ENCODE measurements at places on chromosomes 1 and 21.

- no peak for DNase-seq
These were observed 146.4 kb downstream of the FOXD2 start for GRCh38 chr1:47584249-47584648.

DNA sequence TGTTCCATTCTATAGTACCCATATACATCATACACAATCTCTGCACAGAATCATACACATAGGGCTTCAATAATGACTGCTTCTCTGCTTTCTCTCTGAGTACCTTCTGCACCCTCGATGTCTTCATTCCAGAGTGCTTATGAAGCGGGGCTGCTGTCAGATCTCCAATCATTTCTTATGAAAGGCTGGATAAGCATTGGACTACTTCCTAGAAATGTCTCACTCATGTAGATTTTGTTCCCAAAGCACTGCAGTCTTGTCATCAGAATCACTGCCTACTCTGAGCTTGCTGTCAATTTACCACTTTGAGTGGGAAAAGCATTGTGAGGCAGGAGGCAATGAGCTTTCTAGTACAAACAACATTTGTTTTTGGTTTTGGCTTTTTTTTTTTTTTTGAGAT is 179.0 kb downstream of the SLC35F3 start:
- no peak for DNase-seq

- DNase-seq: no peak
These were observed 288.0 kb upstream of the PRMT6 start for GRCh38 chr1:106768501-106768900.

DNA sequence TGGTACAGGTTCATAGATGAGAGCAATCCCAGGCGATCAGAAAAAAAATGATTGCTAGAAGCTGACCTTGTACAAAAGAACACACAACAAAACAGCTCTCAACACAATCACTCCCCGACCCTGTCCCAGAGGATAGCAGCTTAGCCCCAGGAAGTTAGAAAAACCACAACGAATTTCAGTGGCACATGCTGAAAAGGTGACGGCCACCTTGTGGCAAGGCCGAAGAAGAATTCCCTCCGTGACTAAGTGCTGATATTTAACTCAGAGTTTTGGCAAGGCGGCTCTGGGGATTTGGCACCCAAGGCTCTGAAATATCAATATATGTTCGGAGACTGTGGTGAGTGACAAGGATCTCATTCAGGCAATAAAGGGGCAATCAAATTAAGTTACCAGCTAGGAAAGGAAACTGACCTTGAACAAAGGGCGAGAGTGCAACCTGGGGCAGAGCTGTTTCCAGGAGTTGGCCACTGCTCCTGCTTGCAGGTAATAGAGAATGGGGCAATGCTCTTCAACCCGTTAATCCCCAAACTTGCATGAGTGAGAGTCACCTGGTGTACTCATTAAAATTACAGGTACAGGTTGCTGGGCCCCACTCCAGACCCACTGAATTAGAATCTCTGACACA is 96.2 kb downstream of the BEND5 start:
- no peak for DNase-seq

DNA sequence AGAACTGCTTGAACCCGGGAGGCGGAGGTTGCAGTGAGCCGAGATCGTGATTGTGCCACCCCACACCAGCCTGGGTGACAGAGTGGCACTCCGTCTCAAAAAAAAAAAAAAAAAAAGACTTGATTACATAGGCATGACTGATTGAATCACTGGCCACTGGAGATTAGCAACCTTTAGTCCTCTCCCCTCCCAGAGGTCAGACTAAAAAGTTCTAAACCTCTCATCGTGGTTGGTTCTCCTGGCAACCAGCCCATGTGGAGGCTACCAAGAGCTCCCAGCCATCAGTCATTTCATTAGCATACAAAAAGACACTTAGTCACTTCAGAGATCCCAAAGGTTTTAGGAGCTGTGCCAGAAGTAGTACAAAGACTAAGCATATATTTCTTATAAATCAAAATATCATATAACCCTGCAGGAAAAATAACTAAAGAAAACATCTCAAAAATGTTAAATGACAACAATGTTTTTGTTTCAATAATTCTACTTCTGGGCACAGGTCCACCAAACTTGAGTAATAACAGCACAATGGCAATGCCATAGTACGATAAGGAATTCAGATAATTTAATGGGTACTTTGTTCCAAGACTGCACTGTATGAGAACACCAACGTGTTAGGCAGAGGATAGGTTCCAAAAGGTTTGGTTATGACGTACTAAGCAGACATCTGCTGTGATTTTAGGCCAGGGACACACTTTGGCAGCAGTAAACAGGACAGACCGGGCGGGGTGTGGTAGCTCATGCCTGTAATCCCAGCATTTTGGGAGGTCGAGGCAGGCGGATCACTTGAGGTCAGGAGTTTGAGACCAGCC is 18.1 kb downstream of the USP48 start:
- DNase-seq: no peak

DNA sequence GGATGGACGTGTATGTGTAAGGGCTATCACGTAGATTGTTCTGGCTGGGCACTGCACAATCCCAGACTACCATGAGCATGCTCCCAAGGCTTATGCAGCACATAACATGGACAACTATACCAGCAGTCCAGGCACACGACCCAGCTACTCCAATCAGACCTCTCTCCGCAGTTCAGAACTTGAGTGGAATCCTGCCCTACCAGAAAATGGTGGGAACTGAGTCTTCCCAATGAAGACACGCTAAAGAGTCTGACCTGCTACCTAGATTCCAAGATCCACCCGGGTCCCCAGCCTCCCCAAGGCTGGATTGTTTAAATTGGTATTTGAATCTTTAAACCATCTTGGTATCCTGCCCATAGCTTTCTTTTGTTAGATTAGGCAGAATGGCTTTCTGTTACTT is 251.3 kb upstream of the KAZN start:
- DNase-seq: no peak

- DNase-seq: no peak
These were observed 23.5 kb upstream of the LBR start for GRCh38 chr1:225451340-225451739.

- no peak for DNase-seq
These were observed 93.5 kb downstream of the KIF26B start for GRCh38 chr1:245248231-245248731.

DNA sequence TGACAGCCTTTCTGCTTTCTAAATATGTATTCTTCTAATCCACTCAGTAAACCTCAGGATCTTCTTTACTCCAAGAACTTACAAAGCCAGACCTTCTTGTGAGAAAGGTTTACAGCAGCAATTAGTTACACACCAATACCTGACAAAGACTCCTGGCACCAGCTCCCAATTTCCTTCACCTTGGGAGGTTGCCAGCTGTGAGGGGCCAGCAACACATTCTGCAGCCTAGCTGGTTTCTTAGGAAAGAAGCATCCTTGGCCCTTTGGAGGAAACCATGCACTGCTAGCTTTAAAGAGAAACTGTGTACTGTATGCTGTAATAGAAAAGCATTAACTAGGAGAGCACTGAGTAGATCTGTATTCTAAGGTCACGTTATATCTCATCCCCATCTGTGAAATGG is 10.8 kb downstream of the FYB2 start:
- DNase-seq: no peak

GRCh38 chr1:23673086-23673813 is 18.4 kb upstream of the RPL11 start:
- peak; percentile 59 for DNase-seq

GRCh38 chr1:90713741-90714509 is 3.2 kb downstream of the BARHL2 start:
- DNase-seq: no peak

GRCh38 chr1:214537219-214537618 is 14.2 kb downstream of the PTPN14 start:
- DNase-seq: no peak

- no peak for DNase-seq
These were observed 15.6 kb upstream of the NCMAP start for GRCh38 chr1:24540051-24540905.

GRCh38 chr21:34690793-34691175 is 22.0 kb downstream of the CLIC6 start:
- DNase-seq: no peak

DNA sequence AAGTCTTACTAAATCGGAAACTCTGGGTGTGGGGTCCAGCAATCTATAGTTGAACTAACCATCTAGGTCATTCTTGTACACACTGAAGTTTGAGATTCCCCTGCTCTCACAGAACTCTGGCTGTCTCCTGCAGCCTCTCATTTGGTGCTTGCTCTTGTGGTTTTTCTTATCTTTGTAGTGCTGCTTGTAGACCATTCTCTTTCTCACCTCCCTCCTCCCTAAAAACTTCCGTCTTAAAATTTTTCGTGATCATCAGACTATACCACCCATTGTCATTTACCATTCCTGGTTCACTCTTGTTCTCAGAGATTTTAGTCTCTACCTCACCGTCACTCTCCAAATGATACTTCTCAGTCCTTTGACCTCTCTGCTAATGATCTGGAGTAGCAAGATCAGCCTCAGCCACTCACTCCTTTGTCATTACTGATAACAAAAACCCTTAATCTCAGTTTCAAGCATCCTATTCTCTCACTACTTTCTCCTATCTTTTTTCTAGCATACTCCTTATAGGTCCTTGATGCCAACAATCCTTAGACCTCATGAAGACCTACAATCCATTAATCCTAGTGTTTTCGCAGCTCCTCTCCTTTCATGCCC is 13.0 kb upstream of the EPHX4 start:
- no peak for DNase-seq

GRCh38 chr1:71304125-71304524 is 223.3 kb upstream of the ZRANB2 start:
- DNase-seq: no peak

DNA sequence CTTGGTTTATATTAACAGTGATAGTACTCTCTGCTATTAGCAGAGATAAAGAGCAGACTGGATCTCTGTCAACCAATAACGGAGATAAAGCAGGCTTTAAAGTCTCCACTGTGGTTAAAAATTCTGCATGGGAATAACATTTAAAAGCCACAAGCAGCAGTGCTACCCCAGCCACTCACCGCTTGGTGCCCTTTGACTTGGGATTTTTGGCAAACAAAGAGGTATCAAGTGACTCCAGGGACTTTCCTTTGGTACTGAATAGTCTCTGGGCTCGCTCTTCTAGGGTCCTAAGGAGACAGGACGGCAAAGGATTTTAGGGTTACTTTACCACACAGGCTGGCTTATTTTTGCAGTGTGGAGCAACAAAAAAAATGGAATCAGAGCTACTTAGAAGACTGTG is 11.3 kb downstream of the SF3A3 start:
- DNase-seq: no peak

DNA sequence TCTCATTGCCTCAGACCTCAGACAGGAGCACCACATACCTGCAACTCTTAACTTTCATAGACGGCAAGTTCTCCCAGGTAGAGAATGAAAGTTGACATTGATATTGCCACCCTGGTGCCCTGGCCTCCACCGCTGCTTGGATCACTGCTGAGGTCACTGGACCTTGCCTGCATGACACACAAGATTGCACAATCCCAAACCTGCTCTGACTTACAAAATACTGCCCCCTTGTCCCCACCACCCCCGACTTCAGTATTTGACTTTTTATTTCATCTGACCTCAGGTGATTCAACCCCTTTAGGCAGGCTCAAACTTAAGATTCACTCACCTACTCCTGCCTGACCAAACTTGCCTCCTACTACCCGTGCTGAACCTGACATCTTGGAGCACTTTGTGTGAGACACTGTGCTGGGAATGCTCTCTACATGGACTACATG is 43.1 kb upstream of the S1PR1 start:
- no peak for DNase-seq

GRCh38 chr1:90851711-90852050 is 134.6 kb upstream of the BARHL2 start:
- DNase-seq: no peak

- DNase-seq: no peak
These were observed 2.7 kb downstream of the DIO1 start for GRCh38 chr1:53896635-53897229.

DNA sequence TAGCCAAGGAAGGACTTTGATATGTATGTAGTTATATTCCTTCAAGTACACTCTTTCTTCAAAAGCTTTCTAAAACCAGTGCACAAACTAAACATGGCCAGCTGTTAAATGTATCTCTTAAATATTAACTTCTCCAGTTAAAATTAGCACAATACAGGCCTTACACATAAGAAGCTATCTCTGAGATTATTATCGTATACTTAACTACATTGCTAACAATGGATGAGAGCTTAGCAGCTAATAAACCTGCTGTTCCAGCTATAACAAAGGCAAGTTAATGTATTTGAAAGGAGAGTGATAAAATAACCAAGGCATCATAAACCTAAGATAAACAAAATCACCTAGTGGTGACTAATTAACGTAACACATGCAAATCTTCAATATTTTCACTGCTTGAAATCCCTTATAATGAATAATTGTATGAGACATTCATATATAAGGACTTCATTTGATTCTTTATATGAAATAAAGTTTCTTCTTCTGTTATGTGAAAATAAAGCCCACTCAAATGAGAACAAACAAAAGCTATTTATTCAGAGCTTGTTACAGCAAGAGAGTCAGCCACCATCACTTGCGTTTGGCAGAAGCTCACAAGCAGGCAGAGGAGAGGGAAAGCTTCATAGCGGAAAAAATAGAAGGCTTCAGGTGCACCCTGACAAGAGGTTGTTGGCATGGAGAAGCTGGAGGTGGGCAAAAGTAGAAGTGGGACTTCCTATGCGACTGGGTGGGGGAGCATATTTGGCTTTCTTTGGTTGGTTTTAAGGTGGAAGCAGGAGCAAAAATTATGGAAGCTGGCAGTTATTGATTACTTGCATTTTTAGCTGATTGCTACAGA is 274.1 kb upstream of the CHRM3 start:
- no peak for DNase-seq

DNA sequence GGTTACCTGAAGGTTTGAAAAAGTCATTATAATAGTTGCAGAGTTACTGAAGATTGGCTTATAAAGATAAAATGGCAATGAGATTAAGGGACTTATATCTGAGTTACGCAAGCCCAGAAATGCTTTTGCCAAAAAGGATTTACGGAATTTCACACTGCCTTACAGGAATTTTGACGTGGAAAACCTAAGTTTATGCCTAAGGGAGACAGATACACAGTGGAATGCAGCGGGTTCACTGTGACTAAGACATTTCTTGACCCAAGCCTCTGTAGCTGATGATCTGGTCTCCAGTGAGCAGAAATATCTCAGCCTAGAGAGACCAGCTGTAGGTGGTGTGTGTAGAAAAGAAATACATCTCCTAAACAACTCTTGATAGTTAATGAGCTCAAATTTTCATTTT is 10.1 kb upstream of the EXO1 start:
- DNase-seq: no peak

- DNase-seq: no peak
These were observed 112.3 kb downstream of the CRYAA start for GRCh38 chr21:43280949-43281633.

DNA sequence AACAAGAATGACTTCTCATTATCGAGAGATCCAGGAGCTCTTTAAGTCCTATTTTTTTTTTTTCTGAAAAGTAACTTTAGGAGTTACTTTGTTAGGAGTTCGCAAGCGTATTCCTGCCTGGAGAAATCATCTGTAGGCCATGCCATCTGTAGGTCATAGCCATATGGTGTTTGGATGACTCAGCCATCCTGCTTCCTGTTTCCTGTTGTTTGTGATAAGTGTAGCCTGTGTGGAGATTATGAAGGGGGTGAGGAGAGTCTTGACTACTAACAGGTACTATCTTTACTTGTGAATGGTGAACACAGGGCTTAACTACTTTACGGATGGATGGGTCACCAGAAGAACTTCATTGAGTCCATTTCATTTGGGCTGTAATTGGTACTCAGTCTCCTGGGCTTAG is 327.2 kb downstream of the PTPRU start:
- no peak for DNase-seq
